ENCODE measurements at places on chromosomes 12 and 14.

DNA sequence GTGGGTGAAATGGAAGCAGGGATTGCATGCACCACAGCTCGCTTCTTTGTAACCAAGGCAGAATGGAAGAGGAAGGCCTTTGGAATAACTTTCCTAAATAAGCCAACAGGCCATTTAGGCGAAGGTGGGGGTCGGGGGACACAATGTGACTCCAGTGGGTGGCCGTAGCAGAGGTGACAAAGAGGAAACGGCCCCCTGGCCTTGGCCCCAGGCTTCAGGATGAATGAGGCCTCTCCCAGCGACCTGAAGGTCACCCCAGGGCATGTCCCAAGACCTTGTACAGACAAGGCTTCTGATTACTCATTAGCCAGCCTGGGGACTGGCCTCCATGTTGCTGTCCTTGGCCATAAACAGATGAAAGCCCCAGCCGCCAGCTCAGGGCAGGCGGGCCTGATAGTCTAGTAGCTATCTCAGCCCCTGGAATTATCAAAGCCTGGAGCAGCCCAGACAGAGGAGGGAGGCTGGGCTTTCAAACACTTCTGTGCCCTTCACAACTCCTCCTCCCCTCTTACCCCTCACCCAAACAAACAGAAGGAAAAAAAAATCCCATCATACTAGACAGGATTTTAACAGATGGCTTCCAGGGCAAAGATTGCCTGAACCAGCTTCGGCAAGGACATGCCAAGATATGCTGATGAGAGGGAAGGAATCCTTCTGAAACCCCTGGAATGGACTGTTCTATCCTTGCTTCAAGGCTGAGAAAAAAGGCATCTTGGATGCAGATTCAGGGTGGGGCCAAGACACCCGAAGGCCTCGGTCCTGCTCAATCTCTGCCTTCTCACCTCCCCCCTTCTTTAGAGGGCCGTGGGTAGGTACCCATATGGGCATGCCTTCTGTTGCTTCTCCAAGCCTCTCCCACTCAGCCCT is 142.3 kb upstream of the PARP11 start:
- DNase-seq: no peak

DNA sequence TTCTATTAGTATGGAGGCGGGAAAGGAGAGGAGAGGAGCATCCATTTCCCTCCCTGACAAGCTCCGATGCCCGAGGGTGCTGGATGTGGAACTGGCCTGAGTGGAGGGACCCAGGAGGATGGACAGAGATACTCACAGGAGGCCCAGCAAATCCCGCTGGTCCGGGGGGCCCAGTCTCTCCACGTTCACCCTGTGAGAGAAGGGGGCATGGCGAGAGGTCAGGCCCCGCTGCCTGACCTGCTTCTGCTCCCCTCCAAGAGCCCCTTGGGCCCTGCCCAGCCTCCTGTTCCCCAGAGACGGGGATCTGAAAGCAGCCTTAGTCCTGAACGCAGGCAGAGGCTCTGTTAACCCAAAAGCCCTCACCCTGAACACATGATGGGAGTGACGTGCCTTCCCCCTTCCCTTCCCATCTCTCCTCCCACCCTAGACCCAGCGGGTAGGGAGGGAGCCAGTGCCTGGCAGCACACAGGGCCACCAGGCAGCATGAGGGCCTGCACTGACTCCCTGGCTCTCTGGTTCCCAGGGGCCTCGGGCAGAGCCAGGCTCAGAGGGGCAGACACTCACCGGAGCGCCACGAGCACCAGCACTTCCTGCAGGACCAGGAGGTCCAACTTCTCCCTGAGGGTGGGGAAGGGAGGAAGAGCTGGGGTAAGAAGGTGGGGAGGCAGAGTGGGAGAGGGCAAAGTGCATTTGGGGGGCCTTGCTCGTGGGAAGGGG is 17.5 kb downstream of the TMEM106C start:
- DNase-seq: no peak

GRCh38 chr14:69263771-69264170 is 3.8 kb downstream of the GALNT16 start:
- DNase-seq: no peak

DNA sequence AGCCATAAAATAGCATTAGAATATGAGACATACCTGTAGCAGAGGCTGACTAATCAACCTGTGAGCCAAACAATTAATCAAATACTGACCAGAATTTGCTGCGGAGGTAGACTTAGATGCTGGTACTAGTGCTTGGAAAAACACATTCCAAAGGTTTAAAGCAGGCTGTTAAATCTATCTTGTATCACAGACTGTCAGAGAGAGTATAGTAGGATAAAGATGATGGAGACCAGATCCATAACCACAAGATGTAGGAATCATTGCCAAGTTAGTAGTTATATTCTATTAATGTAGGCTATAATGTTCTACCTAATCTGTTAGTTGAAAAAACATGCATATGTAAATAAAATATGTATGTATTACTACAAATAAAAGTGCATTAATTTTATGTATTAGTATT is 726.2 kb downstream of the SLC6A15 start:
- DNase-seq: no peak

GRCh38 chr12:58364389-58365086 is 423.2 kb downstream of the ATP23 start:
- no peak for DNase-seq

- DNase-seq: no peak
These were observed 6.2 kb downstream of the MYL6 start for GRCh38 chr12:56164345-56164729.

All from B cell (primary cell).